Posterior vena cava (tissue), 2 donors: ENCODE measurements at places on chromosomes 1 and 21. TPM values are rescaled to one million over a fixed set of nuclear protein-coding genes. Genes with fewer than 3 reads are reported as not detected.

DNA sequence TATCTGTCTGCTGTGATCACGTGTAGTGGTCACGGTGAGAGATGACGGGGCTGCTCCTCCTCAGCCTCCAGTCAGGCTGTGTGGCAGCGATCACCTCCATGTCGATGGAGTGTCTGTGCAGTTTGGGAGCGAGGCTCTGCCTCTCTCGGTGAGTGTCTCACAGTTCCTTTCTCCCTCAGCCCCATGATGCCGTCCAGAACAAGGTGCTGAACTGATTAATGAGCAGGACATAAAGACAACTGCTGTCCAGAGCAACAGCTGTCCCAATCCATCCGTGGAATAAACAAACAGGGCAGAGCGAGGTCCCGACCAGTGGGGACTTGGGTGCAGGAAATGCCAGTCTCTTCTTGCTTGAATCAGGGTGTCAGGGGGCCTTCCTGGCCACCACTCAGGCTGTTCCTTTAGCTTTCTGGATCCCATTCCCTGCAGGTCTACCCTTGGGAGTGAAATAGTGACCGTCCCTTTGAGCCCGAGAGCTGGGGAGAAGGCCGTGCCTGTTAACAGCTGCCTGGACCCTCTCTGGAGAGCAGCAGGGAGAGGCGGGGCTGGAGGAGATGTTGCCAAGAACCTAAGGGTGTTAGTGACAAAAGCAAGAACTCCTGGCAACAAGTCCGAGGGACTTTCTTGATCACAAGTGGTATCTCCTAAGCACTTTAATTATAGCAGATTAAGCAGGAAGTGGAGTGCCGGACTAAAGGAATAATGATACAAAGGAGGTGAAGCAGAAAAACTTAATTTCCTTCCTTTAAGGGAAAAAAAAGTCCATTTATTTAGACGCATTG is 443.9 kb downstream of the KIF26B start:
- no peak for DNase-seq

DNA sequence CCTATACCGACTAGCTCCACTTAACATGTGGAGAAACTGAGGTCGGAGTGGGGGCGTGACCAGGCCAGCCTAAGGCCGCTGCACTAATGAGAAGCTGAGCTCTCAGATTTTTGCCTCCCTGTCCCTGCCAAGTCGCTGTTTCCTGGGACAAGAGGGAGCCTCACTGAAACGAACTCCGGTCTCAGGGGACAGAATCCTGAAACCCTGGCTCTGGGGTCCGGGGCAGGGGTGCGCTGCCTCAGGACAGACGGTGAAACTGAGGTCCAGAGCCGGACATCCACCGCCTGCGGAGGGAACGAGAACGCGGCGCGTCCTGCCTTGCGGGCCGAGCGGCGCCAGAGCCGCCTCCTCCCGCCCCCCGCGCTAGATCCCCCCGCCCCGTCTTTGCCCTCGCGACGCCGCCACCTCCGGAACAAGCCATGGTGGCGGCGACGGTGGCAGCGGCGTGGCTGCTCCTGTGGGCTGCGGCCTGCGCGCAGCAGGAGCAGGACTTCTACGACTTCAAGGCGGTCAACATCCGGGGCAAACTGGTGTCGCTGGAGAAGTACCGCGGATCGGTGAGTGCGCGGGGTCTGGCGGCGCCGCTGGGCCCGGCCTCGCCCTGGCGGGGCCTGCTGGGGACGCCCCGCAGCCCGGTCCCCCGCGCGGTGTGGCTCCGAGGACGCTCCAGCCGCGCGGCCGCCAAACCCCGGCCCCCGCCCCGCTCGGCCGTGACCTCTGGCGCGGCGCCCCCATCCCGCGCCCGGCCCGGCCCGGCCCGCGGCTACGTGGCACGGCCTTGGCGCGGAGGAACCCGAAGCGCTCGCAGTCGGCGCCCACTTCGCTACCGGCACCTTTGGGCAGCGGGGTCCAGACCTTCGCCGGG is at the start of gene GPX7:
GPX7 (plus strand) TSS at position 381 of the 865 bp plus-strand sequence; CDS start at position 420, 39 bp downstream.
- peak; percentile 85 for DNase-seq

DNA sequence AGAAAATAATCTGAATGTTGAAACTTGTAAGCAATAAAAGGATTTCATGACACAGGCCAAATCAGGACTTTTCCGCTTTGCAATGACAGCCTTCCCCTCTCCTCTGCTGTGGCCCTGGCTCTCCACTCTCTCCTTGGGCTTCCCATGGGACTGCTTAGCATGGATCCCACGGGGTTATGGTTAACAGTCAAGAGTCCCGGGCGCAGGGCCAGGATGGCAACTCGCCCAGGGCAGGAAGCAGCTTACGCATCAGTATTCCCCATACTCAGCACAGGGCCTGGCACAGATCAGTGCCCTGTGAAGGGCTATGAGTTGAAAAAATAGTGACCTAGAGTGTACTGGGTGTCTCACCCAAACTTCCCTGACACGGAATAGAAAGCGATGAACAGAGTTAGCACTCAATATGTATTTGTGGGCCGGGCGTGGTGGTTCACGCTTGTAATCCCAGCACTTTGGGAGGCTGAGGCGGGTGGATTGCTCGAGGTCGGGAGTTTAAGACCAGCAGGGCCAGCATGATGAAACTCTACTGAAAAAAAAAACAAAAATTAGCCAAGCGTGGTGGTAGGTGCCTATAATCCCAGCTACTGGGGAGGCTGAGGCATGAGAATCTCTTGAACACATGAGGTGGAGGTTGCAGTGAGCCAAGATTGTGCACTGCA is 29.1 kb upstream of the GRHL3 start:
- DNase-seq = peak; percentile 93

DNA sequence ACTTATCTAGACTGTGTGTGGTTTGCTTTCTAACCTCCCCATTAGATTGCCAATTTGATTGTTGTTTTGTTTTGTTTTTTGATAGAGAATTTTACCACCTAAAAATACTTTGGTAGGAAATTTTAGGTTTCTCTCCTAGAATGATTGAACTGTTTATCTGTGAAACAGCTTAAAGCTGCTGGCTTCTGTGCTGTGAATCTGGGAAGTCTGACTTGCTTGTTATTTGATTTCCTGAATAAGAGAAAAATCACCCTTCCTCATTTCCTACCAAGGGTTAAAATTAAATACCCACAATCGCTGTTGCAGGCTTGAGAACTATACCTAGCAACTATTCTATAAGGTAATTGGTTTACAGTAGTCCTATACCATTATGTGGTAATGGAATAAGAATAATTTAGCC is 198.9 kb upstream of the CACYBP start:
- DNase-seq = no peak

DNA sequence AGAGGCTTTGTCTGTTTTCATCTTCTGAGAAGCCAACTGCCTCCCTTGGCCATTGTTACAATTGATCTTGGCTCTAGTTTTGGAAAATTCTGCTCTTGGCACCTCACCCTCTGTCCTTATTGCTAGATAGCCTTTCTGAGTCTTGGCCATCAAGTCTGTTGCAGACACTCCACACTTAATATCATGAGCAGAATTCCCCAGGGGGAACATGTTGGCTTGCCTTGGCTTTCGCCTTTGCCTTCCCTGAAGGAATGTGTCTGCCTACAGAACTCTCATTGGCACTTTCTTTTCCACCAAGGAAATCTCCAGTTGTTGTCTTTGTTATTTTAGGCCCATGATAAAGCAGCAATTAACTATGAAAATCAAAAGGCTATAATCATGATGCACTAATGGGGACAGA is 42.7 kb upstream of the LDLRAP1 start:
- no peak for DNase-seq

DNA sequence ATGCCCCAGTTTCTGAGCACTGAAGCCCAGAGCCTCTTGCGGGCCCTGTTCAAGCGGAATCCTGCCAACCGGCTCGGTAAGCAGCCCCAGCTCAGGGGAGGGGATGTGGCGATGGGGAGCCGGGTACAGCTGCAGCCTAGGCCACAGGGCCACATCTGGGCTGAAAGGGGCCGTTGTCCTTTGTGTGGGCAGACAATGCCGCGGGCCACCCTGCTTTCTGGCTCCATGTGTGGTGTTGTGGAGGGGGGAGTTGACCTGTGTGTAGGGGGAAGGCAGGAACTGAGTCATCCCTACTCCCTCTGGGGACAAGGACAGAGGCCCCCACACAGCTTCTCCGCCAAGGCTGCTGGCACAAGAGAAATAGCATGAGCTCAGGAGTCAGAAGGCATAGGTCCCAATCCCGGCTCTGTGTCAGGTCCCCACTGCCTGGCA is 26.0 kb downstream of the RPS6KA1 start:
- DNase-seq = no peak

SH2D2A gene
- 3.4 TPM for total RNA-seq

NASP gene
- 36.7 TPM for total RNA-seq

FOXO6 gene
- 0.83 TPM for total RNA-seq
